ENCODE measurements at places on chromosomes 12 and 14.

- no peak for DNase-seq
These were observed 163.8 kb upstream of the LMNTD1 start for GRCh38 chr12:25716842-25717241.

- no peak for DNase-seq
These were observed 183.4 kb downstream of the ESR2 start for GRCh38 chr14:64110802-64111201.

GRCh38 chr12:72338437-72338836 lies 66.3 kb downstream of the TRHDE start:
- no peak for DNase-seq

GRCh38 chr12:82858534-82858917 lies 171.8 kb downstream of the TMTC2 start:
- no peak for DNase-seq

GRCh38 chr12:45216230-45216982 lies 511 bp downstream of the ANO6 start:
- peak; percentile 19 for DNase-seq

GRCh38 chr14:32414808-32415255 lies 85.7 kb downstream of the AKAP6 start:
- no peak for DNase-seq

GRCh38 chr12:85580562-85581168 lies 255.5 kb downstream of the RASSF9 start:
- DNase-seq = no peak

- DNase-seq = no peak
These were observed 41.6 kb upstream of the CSRP2 start for GRCh38 chr12:76920172-76921099.

- DNase-seq = no peak
These were observed 5.9 kb upstream of the ASB8 start for GRCh38 chr12:48163150-48163747.

- no peak for DNase-seq
These were observed 2.1 kb downstream of the TNS2 start for GRCh38 chr12:53051881-53052412.

- no peak for DNase-seq
These were observed 180.6 kb downstream of the SLC15A4 start for GRCh38 chr12:128643155-128643554.

GRCh38 chr14:43052897-43053296 lies 1446.2 kb downstream of the LRFN5 start:
- no peak for DNase-seq

DNA sequence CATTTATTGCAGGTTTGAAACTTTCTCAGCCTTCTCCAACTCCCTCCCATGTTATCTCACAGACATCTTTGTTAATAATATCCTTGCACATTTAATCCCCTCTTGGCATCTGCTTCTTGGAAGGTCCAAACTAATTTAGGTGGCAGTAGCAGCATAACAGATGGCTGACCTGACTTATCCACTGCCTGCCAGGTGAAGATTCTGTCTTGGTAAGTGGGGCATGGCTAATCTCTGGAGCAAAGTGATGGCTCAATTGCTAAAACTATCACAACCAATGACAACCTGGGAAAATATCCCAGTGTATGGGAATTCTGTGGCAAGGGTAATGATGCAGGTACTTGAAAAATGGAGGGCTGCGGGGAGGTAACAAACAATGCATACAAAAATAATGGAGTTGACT lies 58.2 kb upstream of the ALG10B start:
- no peak for DNase-seq

DNA sequence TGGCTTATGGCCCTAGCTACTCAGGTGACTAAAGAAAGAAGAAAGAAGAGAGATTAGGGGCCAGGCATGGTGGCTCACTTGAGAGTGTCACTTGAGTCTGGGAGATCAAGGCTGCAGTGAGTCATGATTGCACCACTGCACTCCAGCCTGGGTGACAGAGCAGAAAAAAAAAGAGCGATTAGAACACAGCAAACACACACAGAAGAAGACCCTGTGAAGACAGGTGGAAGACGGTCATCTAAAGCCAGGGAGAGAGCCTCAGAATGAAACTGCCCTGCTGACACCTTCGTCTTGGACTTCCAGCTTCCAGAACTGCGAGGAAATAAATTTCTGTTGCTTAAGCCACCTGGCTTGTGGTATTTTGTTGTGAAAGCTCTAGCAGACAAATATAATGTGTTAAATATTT lies 17.5 kb upstream of the PPP1CC start:
- no peak for DNase-seq

- DNase-seq = peak; percentile 48
These were observed 84.6 kb downstream of the SETD3 start for GRCh38 chr14:99395909-99396530.

DNA sequence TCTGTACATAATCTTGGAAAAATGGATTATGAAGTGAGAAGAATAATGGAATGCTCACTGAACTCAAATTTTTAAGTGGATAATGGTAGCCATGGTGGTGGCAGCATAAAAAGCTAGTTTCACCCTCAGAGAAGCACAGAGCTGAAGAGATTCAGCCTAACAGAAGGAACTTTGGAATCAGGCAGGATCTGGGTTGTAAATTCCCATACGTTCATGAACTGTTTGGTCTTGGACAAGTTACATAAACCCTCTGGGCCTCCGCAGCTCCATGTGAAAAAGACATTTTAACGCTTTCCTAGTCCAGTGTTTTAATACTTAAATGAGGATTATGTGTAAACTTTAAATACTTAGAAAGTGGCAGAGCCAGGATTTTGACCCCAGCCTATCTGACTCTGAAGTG lies 26.6 kb downstream of the JKAMP start:
- DNase-seq = no peak

GRCh38 chr12:39199351-39199750 lies 243.6 kb downstream of the KIF21A start:
- no peak for DNase-seq

GRCh38 chr12:30166006-30166795 lies 382.5 kb upstream of the TMTC1 start:
- DNase-seq = no peak

DNA sequence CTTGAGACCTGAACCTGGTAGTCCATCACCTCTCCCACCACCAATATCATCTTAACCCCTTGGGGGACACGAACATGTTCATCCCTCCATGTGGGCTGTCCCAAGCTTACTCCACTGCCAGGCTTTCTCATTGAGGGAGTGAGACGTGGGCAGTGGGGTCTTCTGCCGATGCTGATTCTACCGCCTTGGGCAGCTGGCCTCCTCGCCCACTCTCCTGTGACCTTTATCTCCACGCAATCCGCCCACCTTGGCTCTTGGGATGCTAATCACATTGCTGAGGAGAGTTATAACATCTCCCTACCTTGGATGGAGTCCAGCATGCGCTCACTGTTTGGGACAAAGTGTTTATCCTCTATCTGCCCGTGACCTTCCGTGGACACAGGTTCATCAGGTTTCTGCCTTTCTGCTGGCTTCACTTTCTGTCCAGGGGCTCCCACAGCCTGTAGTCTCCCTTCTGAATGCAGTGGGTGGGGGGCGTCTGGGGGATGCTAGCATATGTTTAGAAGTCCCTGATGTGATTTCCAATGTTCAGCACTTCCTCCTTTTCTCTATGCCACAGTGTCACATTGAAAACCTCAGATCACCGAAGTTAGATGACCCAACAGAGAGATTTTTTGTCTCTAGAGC lies 53.2 kb upstream of the ESRRB start:
- DNase-seq = no peak

DNA sequence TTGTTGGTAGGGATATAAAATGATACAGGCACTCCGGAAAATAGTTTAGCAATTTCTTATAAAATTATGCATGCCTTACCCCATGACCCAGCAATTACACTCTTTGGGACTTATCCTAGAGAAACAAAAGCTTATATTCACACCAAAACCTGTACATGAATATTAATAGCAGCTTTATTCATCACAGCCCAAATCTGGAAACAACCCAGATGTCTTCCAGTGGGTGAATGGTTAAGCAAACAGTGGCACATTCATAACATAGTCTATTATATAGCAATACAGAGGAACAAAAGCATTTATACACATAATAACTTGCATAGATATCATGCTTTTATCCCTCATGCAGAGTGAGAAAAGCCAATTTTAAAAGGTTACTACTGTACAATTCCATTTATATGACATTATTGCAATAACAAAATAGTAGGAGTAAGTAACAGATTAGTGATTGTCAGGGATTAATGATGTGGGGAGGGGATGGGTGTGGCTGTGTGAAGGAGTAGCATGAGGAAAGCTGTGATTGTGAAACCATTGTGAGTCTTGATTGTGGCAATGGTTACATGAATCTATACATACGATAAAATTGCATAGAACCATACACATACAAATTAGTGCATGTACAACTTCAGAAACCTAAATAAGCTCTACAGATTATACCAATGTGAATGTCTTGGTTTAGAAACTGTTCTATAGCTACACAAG lies 363.1 kb upstream of the OR4E1 start:
- DNase-seq = no peak

DNA sequence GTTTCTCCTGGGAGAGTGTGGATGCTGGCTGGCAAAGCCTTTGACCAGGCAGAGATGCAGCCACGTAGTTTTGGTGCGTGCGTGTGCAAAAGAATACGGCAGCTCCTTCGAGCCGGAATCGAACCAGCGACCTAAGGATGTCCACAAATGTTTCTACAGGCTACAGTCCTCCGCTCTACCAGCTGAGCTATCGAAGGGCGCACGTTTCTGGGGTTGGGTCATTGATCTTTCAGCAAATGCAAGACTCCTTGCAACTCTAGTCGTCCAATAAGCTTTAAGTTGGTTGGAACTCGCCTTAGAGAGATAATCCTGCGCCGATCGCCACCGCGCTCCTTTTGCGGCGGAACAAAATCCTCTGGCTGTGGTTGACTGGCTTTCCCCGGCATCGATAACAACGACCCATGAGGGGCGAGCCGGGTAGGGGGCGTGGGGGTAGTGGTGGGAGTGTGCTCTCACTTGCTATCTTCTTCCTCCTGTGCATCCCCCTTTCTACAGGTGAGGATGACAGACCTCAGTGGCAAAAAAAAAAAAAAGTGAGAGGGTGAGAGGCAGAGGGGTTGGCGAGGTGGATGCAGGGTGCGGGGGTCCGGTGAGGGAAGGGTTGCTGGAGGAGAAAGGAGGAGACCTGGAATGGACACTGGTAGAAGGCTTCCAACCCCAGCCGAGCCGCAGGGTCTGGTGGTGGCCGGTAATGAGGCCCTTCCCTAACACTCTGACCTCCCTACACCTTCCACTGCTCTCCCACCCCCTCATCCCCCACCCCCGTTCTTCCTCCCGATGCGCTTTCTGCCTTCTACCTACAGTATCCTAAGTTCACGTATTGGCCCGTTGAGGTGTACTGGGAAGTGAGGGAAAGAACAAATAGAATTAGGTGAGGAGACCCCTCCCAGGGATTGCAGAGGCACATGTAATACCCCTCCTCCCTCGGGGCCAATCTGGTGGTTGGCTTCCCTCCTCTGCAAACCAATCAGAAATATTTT lies 11.8 kb upstream of the OR6S1 start:
- no peak for DNase-seq

DNA sequence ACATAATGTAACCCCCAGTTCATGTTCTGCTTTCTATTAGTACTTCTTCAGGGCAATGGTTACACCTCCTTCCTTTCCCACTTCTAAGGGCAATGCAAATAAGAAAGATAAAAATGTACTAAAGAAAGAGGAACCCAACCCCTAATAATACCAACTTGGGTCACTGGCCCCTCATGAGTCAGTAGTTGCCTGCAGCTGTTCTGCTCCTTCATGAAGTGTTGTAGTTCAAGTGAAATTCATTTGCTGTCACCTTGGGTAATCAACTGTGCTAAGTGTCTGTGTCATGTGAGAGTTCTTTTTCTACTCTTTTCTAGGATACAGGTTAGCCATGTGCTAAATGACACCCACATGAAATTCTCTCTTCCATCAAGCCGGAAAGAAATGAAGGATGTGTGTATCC lies 91.8 kb downstream of the PLXNC1 start:
- DNase-seq = no peak

Data from stimulated activated CD8-positive, alpha-beta memory T cell treated with anti-CD3 and anti-CD28 coated beads, Interleukin-15, amount 100 ng/mL, for 48 hours (primary cell).